ENCODE measurements at places on chromosomes 2 and 18.

- DNase-seq = no peak
Measured at GRCh38 chr2:23286758-23287704, 97.9 kb upstream of the KLHL29 start.

DNA sequence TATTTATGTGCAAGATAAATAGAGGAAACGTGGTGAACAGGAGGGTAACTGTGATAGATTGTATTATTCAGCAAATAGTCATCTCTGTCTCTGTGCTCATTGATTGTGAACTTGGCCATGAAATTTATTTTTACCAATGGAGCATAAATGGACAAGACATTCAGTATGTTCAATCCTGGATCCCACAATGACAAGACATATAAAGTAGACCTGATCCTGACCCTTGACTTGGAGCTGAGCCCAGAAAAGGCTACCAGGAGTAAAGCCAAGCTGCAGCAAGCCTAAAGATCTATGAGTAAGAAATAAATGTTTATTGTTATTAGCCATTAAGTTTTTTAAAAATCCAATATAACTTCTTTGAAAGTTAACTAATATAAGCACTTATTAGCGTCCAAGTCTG is 531.2 kb downstream of the PIK3C3 start:
- DNase-seq = no peak

DNA sequence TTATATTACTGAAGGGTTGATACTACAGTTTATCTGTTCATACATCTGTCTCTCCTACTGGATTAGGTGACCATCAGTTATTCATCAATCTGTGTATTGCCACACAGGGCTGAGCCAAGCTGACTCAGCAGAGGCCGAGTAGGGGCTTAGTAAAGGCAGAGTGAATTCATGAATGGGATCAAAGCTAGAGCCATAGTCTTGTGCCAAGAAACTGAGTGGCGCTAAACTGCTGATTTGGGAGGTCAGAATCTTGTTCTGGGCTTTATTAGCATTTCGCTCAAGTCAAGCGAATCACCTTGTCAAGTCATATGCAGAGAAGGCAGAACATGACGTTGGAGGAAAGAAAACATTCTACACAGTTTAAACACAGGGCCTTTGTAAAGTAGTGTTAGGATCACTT is 34.1 kb downstream of the SOCS6 start:
- no peak for DNase-seq

DNA sequence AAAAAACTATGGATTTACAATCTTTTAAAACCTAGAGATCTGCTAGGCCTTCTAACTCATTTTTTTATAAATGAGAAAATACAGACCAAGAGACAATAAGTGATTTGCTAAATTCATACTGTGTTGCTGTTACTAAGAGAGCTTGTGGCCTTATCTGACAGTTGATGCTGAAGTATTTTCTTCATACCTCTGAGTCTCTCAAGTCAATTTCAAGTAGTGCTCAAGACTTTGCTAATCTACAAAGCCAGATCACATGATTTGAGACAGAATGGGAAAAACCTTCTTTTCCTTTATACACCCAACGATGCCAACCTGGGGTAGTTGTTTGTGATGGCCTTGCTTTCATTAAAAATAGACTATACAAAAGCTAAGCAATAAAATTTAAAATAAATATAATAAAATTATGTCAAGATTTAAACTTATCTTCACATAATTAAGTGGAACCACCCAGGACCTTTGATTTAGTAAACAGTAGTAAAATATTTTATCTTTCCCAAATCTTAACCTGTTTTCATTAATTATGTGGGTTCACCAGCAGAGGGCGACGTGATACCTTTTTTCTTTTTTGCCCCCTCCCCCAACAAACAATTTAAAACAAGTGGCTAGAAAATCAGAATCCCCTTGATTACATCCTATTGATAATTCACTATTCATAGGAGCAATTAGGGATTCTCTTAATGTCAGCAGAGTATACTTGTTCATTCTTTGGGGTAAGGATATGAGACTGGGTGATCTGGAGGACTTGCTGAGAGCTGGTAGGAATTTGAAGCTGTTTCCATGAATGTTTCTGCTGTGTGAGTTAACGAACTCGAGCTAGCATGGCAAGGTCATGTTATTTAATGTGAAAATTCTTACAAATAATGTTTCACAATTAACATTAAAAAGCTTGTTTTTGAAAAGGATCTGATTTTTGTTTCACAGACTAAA is 49.6 kb upstream of the SLC5A7 start:
- no peak for DNase-seq

GRCh38 chr2:232571026-232571474 is 20.6 kb downstream of the EIF4E2 start:
- DNase-seq = no peak

DNA sequence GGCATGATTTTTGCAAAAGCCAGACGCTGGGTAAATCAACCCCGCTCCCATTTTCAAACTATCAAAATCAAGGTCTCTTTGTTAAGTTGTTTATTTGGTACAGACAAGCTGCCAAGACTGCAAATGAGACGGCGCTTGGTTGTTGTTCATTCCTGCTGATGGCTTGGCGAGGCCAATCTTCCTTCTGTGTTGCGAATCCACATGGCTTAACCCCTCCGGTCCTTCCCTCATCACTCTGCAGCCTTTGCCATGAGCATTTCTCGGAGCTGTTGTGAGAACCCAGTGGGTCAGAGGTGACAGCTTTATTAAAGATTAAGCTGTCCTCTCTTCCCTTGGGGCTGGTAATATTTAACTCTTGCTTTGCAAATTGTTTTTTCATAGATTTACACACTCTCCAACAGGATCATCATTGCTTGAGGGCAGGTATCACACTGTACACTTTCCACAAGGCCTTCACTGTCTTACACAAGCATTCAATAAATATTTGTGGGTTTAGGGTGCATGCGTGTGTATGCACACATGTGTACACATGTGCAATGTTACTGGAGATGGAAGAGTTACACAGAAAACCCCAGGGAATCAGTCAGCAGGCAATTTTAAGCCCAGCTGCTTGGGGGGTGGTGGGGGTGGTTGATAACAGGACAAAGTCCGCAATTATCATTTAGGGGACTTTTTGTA is 27.8 kb upstream of the KCNF1 start:
- no peak for DNase-seq

GRCh38 chr2:180246268-180246667 is 239.2 kb upstream of the CWC22 start:
- DNase-seq = no peak

- no peak for DNase-seq
Measured at GRCh38 chr2:18219676-18220075, 340.8 kb downstream of the RDH14 start.

- no peak for DNase-seq
Measured at GRCh38 chr2:44679584-44679983, 261.9 kb upstream of the SIX3 start.

GRCh38 chr2:229714080-229714735 is at the start of gene DNER:
Gene DNER (minus strand): TSS chr2:229714555. CDS start chr2:229714423, 132 bp downstream.
- peak; percentile 48 for DNase-seq

DNA sequence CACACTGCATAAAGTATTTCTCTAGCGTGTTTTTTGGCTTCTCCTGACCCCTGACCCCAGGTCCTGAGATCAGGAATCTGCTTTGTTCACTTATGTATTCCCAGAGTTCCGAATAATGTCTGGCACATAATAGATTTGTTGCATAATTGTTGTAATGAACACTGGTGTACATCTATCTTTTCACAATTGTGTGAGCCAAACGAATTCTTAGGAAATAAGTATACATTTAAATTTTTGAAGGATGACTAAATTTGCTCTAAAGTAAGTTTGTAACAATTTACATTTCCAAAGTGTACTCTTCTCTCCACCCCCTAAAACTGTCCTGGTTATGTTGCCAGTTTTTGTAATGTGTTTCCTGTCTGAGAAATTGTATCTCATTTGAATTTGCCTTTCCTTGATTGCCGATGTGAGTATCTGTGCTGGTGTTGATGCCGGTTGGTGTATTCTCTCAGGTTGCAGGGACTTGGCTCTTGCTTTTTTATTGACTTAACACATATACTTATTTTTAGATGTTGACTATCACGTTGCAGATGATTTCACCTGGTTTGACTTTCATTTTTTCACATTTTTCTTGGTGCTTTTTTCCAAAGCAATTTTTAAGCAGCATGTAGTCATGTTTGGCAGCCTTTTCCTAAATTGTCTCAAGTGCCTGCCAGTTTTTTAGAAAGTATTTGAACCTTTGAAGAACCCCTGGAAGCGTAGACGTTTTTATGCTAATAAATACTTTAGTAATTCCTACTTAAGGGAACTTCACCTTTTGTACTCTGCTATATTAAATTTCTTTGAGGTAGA is 16.1 kb upstream of the FARP2 start:
- DNase-seq = no peak
